ENCODE measurements at places on chromosomes 12 and 14.

GRCh38 chr12:132403636-132404434 lies 74.4 kb upstream of the GALNT9 start:
- no peak for DNase-seq

DNA sequence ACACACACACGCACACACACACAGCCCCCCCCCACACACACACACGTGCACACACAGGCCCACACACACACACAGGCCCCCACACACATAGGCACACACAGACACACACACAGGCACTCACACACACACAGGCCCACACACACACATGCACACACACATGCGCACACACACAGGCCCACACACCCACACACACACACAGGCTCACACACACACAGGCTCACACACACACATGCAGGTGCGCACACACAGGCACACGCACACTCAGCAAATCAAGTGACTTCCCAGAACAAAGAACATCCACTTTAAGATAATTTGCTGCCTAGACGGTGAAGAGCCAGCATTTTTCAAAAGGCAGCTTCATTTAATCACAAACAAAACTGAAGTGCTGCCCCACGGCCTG lies 78.5 kb upstream of the FBRSL1 start:
- no peak for DNase-seq

GRCh38 chr12:131390412-131391334 lies 320.2 kb upstream of the SFSWAP start:
- no peak for DNase-seq

DNA sequence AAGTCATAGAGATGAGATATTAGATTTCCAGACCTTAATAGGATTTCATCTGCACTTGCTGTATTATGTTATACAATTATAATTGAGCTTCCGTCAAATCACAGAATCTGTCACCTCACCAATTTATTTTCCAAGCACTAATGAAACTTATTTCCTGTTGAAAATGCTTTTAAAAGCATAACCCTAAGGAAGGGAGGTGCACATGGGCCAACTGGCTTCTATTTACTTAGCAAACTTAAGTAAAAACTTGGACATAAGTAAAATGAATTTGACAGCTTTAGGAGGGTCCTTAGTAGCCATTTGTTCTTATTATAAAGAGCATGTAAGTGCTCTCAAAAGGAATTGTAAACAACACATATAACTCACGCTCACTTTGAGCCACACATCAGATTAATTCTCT lies 462.2 kb upstream of the TMPO start:
- DNase-seq, result no peak

DNA sequence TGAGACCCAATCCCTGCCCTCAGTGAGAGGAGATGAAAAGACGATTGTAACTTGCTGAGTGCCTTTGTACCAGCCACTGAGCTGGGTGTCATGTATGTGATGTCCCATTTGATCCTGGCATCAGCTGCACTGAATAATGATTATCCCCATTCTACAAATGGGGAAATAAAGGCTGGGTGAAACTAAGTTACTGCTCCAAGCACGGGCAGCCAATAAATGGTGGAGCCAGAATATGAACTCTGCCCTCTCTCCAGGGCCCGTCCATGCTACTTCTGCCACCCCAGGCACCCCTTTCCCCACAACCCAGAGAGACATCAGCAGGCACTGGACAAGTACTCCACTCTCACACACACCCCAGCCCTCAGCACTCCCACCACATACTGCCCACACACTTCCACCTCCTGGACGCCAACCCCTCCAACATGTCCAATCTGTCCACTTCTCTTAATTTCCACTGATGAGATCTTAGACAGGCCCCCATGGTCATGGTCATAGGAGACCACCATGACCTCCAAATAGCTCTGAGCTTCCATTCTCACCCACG lies 115.8 kb downstream of the DICER1 start:
- DNase-seq, result no peak

DNA sequence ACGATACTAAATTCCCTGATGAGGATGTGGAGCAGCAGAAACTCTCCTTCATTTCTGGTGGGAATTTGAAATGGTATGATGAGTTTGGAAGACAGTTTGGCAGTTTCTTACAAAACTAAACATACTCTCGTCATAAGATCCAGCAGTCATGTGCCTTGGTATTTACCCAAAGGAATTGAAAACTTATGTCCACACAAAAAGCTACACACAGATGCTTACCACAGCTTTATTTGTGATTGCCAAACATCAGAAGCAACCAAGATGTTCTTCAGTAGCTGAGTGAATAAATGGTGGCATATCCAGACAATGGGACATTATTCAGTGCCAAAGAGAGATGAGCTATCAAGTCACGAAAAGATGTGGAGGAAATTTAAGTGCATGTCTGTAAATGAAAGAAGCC lies 10.7 kb upstream of the APOLD1 start:
- no peak for DNase-seq

GRCh38 chr14:80447392-80447791 lies 236.1 kb upstream of the DIO2 start:
- DNase-seq, result no peak

DNA sequence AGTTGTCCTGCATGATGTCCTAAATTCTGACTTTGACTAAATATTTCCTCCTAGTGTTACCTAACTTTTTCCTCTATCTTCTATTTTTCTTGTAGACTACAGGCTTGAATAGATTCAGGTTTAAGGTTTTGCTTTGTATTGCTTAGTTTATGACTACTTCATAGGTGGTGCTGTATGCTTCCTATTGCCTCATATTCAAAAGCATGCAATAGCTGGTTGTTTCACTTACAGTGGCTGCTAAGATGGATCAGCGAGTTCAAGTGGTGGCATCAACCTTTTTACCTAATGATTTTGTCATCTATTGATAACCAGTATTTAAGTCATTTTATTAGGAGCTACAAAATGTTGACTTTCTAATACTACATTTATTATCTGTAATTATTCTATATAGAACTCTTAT lies 36.3 kb upstream of the BICD1 start:
- no peak for DNase-seq

- peak; percentile 67 for DNase-seq
Observed at GRCh38 chr14:73728717-73729330, 14.6 kb upstream of the PNMA1 start.

DNA sequence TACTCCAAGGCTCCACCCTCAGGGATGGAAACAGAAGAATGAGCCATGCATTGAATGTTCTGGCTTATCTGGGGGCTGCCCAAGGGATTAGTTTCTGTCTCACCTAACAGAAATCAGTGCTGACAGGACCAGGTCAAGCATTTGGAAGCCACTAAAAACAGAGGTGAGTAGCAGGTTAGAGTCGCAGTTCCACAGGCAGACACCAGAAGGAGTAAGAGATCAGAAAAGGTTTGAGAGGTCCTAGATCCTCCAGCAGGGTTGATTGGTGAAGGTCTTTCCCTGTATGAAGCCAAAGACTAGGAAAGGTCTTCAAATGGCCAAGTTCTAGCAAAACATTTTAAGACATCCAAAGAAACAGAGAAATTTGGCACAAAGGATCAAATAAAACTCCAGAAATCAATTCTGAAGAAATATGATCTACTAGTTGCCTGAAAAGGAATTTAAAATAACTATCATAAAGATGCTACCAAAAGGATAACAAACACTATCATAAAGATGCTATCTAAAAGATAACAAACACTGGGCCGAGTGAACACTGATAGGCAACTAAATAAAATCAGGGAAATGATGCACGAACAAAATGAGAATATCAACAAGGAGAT lies 19.5 kb upstream of the TTC9 start:
- no peak for DNase-seq

DNA sequence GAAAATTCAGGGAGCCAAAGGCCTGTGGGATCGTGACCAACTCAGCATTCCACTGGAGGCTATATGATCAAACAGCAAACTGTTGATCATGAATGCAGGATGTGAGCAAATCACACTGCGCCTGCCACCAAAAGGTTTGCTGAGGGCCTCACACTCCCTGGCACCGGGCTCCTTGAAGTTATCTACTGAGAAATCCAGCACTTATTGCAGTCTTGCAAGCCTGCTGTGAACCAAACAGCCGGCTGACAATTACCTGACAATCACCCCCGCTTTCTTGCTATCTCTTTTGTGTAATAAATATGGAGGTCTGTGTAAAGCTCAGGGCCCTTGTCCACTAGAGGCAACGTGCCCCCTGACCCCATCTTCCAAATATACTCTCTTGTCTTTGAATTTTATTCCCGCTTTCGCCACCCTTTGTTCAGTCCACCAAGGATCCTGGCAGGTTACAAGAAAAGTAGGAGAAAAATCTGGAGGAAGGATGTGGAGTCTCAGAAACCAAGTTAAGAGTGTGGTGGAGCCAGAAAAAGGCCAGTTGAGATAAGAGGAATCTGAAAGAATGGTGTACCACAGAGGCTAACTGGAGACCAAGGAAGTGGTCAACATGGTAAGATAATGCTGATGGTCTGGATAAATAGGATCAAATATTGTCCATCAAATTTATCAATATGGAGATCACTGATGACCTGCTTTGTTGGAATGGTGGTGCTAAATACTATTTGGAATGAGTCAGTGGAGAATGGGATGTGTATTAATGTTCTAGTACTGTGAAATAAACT lies 229.2 kb downstream of the ALX1 start:
- no peak for DNase-seq

DNA sequence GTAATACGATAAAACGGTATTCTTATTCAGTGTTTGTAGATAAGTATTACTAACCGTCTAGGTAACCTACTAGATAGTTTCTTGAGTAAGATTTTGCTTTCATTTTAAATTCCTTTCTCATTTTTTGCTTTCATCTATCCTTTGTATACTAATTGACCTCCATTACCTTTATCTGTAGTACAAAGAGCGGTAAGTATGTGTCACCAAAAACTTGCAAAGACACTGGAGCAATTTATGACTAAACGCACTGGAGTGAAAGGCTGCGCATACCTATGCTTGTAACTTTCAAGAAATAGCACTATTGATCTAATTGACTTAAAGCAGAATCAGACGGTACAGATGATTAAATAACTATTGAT lies 1.7 kb downstream of the ARHGAP5 start:
- no peak for DNase-seq

DNA sequence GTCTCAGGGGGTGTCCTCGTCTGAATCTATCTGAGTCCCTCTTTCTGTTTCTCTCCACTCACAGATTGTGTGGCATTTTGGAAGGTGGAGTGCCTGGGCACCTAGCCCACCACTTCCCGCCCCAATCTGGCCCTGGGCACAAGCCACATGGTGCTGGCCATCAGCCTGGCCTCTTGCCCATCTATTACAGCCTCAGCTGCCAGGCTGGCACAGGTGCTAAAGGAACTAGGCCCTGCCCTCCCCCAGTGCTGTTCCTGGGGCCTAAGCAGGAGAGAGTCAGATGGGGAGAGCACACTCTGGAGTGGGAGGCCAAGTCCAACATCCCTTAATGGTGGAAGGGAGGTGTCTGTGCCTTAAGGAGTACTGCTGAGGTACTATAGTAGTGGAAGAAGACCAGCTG lies 8.3 kb upstream of the CALCOCO1 start:
- DNase-seq, result no peak

GRCh38 chr12:127599436-127599835 lies 667.5 kb upstream of the TMEM132C start:
- DNase-seq, result no peak

DNA sequence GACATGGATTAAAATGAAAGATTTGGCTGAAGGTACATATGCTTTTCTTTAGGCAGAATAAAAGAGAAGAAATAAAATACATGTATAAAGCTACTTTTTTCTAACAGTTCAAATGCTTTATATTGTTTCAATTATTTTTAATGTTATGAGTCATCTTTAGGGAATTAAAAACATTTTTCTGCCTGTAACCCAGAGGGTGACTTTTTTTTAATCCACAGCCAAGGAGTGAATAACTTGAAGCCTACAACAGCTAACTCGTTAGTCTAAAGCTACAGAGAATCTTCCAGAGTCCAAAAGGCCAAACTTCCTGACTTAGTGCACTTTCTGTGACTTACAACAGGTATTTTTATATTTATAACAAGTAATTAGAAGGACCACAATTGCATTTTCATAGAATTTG lies 151.6 kb downstream of the SEC23A start:
- DNase-seq, result no peak

DNA sequence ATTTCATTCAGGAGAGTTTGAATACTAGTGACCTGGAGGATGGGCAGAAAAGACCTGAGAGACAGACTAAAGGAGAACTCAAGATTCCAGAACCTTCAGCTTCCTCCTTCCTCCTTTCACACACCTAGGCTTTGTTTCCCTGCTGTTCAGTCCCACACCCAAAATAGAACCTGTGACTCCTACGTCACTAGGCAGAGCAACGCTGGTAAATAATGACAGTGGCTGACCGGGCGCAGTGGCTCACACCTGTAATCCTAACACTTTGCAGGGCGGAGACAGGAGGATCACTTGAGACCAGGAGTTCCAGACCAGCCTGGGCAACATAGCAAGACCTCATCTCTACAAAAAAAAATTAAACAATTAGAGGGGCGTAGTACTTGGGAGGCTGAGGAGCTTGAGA lies 166.4 kb upstream of the FKBP4 start:
- no peak for DNase-seq

GRCh38 chr12:45966486-45966885 lies 23.9 kb downstream of the SCAF11 start:
- no peak for DNase-seq

GRCh38 chr12:1797011-1797901 lies 23.1 kb upstream of the LRTM2 start:
- DNase-seq, result no peak

Measured in caudate nucleus (tissue), 63 donors.